Tibial nerve (tissue), 4 donors: ENCODE measurements at places on chromosomes 11 and 22.

- DNase-seq = peak; percentile 67
Observed at GRCh38 chr22:38924347-38924952, 33.0 kb upstream of the APOBEC3A start.

DNA sequence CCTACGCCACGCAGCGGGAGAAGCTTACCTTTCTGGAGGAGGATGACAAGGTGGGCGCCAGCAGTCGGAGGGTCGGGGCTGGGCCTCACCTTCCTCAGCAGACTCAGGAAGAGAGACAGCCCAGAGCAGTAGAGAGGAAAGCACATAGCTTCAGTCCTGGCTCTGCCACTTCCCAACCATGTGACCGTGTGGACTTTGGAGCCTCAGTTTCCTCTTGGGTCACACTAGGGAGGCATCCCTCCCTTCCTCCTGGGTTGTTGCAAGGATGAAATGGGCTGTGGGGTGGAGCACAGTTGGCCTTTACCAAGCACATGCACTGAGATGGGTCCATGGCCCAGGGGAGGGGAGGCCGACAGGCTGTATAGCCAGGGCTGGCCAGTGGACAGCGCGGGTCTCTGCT lies 12.9 kb downstream of the DPP3 start:
- no peak for DNase-seq

DNA sequence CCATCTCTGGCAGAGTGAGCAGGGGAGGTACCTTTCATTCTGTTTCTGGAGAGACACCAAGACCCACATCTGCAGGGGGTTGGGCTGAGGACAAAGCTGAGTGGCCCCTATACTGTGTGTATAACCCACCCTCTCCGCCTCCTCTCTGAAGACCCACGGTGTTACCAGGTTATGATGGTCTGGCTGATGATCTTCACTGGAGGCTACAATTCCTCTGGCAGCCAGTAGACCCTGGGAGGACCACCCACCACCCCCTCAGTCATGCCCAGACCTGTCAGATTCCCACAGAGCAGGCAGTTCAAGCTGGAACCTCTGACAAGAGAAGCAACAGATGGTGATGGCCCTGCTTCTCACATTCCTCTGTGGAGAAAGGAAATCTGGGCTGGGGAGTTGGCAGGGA lies 11.4 kb upstream of the KCNJ1 start:
- DNase-seq = no peak

- DNase-seq = no peak
Observed at GRCh38 chr11:84022201-84022600, 736.0 kb upstream of the CCDC90B start.
